Calu3 (cell line): ENCODE measurements at places on chromosomes 4 and X. TPM values are rescaled to one million over a fixed set of nuclear protein-coding genes. Genes with fewer than 3 reads are reported as not detected.

GPC4 gene
- 21.8 and 26.2 TPM in 2 replicates for total RNA-seq

IRS4 gene
- 0.10 TPM in 1 of 2 replicates, not detected in the other for total RNA-seq

- no peak for DNase-seq
These were observed 24.5 kb upstream of the TAPT1 start for GRCh38 chr4:16250661-16251365.

GRCh38 chrX:39018541-39018940 is 217.3 kb downstream of the MID1IP1 start:
- no peak for DNase-seq

DNA sequence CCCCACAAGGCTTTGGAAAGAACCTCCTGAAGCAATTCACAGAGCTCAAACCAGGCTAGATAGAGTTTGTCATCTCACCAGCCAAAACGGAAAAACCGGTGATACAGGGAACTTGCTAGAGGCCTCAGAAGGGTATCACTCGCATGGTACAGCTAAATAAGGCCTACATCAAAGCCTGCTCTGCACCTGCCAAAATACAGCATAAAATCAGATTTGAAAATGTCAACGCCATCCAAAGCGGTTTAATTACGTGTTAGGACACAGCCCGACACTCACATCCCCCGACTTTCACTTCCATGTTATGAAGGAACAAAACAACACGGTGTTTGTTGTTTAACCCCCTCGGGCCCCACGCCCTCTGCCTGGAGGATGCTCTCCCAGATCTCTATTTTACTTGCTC is 65.0 kb downstream of the MAPK10 start:
- no peak for DNase-seq
